ENCODE measurements at places on chromosomes 11 and 22.
A peak's percentile ranks its signal among the peaks of the same experiment; 100 is the strongest.

DNA sequence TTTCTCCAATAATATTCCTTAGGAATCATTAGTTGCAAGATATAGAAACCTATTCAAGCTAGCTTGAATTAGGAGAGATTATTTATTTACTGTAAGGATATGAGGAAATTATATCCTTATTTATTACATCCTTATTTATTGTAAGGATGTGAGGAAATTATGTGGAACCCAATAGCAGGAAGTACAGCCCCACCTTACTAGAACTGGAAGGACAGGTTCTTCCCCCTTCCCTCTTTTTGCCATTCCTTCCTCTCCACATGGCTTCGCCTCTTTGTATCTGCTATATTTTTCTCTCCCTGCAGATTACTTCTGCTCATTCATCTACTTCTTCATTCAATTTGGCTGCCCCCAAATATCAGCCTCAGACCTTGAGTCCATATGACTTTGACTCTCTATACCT, 49.5 kb upstream of the B3GNT6 start:
- no peak for DNase-seq

GRCh38 chr11:72321381-72321996, 77.5 kb upstream of the PHOX2A start:
- DNase-seq, result peak; percentile 64

- no peak for DNase-seq
Observed at GRCh38 chr11:9005087-9005486, 1.3 kb upstream of the NRIP3 start.

GRCh38 chr11:2743427-2744110, 43.8 kb upstream of the KCNQ1OT1 start:
- no peak for DNase-seq

DNA sequence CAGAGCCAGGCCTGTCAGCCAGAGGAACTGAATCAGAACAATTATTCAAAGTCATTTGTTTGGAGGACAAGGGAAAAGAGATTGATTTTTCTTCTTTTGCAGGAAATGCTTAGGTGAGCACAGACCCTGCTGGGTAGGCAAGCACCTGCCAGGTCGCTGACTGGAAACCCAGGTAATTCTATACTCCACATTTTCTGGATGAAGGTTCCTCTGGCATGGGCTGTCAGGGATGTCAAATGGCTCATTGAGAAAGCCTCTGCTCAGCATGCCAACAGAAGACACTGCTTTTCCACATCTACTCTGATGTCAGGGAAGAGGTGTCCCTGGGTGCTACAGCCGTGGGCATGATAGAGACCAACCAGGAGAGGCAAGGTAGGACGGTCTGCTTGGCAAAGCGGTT, 166.7 kb upstream of the SYN3 start:
- no peak for DNase-seq

GRCh38 chr11:11149671-11150459, 203.2 kb downstream of the CSNK2A3 start:
- no peak for DNase-seq

GRCh38 chr22:38965614-38966379, 8.4 kb downstream of the APOBEC3A start:
- no peak for DNase-seq

GRCh38 chr22:37690407-37690806, 4.3 kb downstream of the NOL12 start:
- DNase-seq, result no peak

DNA sequence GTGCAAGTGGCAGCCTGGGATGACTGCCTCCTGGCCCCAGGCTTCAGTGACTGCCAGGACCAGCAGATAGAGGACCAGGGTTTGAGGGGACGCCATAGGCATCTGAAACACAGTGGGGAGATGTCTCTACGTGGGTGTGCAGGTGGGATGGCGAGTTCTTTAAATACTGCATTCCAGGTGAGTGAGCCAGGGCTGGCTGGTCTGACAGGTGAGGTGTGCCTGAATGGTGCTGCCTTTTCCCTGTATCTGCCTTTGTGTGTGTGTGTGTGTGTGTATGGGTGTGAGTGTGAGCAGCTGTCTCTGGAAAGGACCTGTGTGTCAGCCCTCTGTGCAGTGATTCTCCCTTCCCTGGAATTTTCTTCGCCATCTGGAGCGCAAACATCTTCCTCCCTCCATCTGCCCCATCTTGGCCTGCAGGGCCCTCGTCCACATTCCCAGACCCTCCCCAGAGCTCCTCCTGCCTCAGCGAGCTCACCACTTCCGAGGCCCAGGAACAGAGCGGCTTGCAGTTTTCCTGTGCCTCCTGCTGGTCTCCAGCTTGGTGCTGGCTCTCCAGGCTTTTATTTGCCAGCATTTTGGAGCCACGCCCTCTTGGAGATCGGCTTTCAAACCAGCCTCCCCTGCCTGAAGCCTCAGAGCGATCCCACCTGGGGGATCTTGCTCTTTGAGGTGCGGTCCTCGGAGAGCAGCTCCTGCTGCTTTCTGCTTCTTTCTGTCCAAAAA, at the start of gene GPHA2:
Gene GPHA2, minus strand, starts transcription at position 535 of the 723 bp plus-strand sequence. Its CDS starts 433 bp downstream, at position 102.
- DNase-seq, result no peak

DNA sequence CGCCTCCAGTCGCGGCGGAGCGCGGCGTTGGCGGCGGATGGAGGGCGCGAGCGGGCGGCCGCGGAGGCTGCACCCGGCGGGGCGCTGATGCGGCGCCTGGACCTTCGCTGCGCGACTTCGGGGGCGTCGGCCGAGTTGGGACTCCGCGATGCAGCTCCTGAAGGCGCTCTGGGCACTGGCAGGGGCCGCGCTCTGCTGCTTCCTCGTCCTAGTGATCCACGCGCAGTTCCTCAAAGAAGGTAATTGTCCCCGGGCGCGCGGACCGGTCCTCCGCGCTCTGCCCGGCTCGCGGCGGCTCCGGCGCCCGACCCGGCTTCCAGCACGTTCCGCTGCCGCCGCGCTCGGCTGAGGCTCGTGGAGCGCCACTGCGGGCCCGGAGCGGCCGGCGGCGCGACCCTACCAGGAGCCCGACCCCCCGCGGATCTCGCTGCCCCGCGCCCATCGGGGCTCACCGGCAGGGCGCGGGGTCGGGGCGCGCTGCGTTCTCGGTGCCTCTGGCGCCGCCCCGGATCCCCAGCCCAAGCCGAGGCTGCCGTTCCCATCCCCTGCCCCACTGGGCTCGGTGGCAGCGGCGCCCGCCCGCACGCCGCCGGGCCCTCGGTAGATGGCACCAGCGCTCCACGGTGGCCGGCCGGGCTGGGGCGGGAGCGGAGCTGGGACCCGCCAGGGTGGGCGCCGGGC, 1251.2 kb downstream of the BRD1 start:
- DNase-seq, result no peak

DNA sequence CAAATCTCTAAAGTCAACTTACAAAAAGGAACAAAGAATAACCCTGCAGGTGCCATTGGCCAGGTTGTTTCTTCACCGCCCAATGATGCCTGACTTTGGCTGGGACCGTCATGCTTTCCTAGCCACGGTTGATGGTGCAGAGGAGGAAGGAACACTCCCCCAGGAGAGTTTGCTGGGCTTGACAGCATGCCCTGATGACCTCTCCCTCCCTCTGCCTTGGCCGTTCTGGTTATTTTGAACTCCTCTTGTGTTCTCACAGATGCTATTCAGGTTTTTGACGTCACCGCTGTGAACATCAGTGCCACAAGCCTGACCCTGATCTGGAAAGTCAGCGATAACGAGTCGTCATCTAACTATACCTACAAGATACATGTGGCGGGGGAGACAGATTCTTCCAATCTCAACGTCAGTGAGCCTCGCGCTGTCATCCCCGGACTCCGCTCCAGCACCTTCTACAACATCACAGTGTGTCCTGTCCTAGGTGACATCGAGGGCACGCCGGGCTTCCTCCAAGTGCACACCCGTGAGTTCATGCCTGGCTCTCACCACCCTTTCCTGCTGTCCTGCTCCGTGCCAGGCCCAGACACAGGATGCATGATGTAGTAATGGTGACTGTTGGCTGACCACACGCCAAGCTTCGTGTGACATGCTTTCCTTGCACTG, 89.0 kb upstream of the OR4B1 start:
- DNase-seq, result no peak

- DNase-seq, result no peak
Observed at GRCh38 chr11:108137212-108137611, 15.8 kb downstream of the ACAT1 start.

- DNase-seq, result no peak
Observed at GRCh38 chr11:85184721-85185120, 442.4 kb downstream of the DLG2 start.

GRCh38 chr11:115144914-115145313, 359.3 kb downstream of the CADM1 start:
- DNase-seq, result no peak

DNA sequence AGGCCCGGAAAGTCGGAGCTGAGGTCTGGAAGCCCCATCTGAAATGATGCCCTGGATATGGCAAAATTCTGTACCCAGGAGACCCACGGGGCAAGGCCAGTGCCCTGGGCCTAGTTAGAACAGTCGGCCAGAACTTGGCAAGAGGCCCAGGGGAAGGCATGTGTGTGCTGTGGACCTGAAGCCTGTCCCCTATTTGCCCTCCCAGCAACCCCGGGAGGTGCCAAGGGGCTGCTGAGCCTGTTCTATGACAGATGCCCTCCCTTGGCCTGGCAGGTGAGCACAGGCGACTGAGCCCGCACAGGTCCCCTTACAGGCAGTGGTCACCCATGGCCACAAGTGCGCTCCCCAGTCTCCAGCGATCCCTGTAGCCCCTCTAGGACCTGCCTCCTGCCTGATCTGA, 51.7 kb downstream of the NAT10 start:
- DNase-seq, result no peak

- no peak for DNase-seq
Observed at GRCh38 chr22:47158457-47158856, 396.0 kb downstream of the TBC1D22A start.

GRCh38 chr11:36057379-36058042, 113.6 kb downstream of the LDLRAD3 start:
- no peak for DNase-seq

- no peak for DNase-seq
Observed at GRCh38 chr11:65773784-65774411, 6.9 kb downstream of the AP5B1 start.

- no peak for DNase-seq
Observed at GRCh38 chr22:27580311-27580897, 221.2 kb downstream of the MN1 start.

GRCh38 chr11:794013-794765, 3.9 kb downstream of the SLC25A22 start:
- DNase-seq, result no peak

DNA sequence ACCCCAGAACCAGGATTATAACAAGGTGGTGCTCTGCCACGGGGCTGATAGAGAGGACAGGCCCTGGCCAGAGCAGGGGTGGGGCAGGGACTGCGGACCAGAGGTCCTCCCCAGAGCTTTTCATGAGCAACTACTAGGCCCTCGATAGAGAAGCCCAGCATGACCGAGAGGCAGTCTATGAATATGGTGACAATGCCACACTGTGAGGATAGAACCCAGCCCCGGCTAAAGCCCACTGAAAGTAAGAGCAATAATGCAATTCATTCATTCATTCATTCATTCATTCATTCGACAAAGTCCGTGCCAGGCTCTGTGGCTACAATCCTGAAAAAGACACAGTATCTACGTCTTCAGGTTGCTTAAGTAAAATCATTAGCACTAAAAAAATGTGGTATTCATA, 35.6 kb upstream of the CD5 start:
- no peak for DNase-seq

DNA sequence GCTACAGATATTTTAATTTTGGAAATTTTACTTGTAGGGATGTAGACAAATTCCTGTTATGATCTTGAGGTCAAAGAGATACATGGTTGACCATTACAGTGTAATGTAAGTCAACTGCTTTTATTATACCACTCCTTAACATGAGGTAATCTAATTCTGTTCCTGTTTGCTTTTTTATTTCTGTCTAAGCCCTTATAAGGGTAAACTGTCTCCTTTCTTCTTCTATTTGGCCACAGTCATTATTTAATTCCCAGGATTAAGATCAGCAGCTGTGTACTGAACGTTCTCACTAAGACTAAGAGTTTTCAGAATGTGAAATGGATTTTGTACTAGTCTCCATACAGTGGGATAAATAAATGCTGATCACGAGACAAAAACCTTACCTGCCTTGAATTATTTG, 32.8 kb downstream of the C2CD3 start:
- DNase-seq, result peak; percentile 80

GRCh38 chr11:35485656-35486322, 39.6 kb downstream of the PAMR1 start:
- DNase-seq, result peak; percentile 75

DNA sequence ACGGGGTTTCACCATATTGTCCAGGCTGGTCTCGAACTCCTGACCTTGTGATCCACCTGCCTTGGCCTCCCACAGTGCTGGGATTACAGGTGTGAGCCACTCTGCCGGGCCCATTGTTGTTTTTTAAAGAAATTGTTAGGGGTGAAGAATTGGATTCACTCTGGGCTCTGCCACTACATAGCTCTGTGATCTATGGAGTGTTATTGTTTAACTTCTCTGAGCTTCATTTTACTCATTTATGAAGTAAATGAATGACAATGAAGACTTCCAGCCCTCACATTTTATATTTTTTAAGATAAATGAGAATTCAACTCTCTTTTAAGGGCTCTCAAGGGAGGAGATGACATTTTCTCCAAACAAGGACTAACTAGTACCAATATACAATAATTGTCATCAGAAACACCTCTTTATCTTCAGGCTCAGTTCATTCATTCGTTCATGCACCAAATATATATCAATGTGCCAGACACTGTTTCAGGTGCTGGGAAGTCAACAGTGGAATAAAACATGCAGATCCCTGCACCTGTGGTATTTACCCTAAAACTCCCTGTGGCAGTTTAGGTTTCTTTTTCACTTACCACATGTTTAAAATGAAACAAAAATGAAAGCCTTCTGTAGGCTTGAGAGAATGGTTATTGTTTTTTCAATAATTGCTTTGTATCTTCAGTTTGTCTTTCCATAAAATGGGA, 23.5 kb upstream of the GRAMD1B start:
- no peak for DNase-seq

GRCh38 chr11:133955081-133955891, 1.5 kb downstream of the IGSF9B start:
- DNase-seq, result no peak

- DNase-seq, result no peak
Observed at GRCh38 chr22:24954114-24954463, 1.6 kb downstream of the KIAA1671 start.

GRCh38 chr11:85823816-85824215, 12.9 kb upstream of the SYTL2 start:
- DNase-seq, result no peak

DNA sequence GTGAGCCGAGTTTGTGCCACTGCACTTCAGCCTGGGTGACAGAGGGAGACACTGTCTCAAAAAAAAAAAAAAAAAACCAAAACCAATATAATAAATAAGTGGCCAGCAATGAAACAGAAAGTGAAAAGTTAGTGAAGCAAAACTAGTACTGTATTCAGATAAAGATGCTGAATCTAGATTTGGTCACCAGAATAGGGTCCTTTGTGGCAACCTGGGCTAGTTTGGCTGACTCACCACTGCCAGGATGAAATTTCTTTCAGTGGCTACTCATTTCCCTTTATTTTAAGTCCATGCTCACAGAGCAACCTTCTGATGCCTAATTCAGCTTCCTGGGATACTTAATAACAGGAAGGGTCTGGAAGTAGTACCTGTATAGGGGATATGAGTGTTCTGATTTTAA, 26.0 kb downstream of the LIMK2 start:
- DNase-seq, result no peak
